Skin of body (tissue), 3 donors: ENCODE measurements at places on chromosomes 13 and 19. TPM values are rescaled to one million over a fixed set of nuclear protein-coding genes. Genes with fewer than 3 reads are reported as not detected.

- no peak for DNase-seq
These were observed 3.2 kb downstream of the GPR183 start for GRCh38 chr13:99303863-99304521.

DNA sequence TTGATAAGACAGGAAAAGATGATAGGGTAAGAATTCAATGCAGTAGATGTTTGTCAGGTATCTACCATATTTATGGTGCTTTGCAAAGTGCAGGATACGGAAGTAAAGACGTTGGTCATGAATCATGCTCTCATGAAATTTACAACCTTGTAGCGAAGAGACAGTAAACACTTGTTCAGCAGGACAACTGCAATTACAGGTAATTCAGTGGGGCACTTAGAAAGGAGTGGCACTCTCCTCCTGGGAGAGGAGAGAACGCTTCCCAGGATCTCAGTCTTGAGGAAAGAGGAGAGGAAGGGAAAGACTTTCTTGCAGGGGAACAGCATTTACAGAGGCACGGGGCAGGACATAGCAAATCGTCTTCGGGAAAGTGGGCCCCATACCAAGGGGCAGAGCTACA is 46.4 kb downstream of the SOX1 start:
- no peak for DNase-seq

The CRLF1 gene
- total RNA-seq = 9.3 TPM

The RHPN2 gene
- 2.2 TPM for total RNA-seq

GRCh38 chr13:110106726-110107125 is 200.2 kb downstream of the COL4A1 start:
- no peak for DNase-seq

DNA sequence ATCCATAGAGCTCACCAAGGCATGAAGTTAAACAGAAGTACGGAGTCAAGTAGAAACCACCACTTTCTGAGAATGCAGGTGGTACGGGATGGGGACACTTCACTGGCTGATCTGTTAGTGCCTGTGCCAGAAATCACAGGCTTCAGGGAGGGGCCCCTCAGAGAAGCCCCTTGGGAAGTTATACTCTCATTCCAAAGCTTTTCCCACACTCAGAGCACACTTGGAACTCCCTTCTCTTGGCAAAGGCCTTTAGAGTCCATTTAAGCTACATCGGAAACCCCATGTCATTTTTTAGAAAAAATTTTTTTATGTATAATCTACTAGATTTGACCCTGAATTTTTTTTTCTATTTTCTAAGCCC is 80.7 kb upstream of the WASF3 start:
- DNase-seq = peak; percentile 52

The PRR22 gene
- 0.30 TPM for total RNA-seq

The NOTCH3 gene
- 69.0 TPM for total RNA-seq

GRCh38 chr13:52615812-52616211 is 26.4 kb upstream of the HNRNPA1L2 start:
- DNase-seq = no peak

GRCh38 chr13:53159431-53159830 is 130.8 kb downstream of the OLFM4 start:
- DNase-seq = no peak

The CGB7 gene
- 0.49 TPM for total RNA-seq

- no peak for DNase-seq
These were observed 396.9 kb upstream of the SLITRK1 start for GRCh38 chr13:84279166-84279565.

The ACP5 gene
- 8.6 TPM for total RNA-seq

DNA sequence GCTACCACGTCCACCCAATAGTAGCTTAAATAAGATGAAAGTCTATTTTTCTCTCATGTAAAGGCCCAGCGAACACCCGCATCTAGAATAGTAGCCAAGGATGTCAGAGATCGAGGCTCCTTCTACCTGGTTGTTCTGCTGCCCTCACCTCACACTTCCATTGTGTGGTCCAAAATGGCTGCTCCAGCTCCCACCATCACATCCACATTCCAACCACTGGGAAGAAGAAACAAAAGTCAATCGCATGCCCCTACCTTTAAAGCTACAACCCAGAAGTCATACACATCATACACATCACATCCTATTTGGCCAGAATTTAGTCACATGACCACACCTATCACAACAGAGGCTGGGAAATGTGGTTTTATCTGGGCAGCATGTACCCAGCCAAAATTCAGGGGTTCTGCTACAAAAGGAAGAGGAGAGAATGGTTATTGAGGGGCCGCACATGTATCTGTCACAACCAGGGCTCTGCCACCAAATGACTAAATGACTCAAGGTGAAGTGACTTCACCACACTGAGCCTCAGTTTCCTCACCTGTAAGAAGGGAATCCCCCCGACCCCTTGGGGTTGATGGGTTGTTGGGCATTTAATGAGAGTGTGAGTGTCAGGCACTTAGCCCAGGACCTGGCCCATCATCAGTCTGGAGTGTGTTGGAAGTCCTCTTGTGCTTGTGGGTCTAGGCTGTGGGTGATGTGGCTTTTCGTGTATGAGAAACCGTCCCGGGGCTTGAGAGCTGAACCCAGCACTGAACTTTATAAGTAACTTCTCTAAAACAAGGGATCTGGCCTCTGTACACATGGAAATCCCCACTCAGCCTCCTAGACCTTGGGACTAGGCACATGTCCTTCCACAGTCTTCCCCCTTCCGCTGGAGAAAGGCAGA is 10.2 kb upstream of the CBLC start:
- no peak for DNase-seq

The TEKTIP1 gene
- total RNA-seq = not detected

The GAPDHS gene
- 0.20 TPM for total RNA-seq

DNA sequence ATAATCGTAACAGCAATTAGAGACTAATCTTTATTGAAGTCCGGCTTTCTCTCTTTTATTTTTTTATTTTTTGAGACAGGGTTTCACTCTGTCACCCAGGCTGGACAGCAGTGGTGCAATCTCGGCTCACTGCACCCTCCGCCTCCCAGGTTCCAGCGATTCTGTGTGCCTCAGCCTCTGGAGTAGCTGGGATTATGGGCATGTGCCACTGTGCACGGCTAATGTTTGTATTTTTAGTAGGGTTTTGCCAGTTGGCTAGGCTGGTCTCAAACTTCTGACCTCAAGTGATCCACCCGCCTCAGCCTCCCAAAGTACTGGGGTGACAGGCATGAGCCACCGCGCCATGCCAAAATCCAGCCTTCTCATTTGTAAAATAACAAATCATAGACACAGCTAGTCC is 3.7 kb downstream of the APOC2 start:
- DNase-seq = no peak

DNA sequence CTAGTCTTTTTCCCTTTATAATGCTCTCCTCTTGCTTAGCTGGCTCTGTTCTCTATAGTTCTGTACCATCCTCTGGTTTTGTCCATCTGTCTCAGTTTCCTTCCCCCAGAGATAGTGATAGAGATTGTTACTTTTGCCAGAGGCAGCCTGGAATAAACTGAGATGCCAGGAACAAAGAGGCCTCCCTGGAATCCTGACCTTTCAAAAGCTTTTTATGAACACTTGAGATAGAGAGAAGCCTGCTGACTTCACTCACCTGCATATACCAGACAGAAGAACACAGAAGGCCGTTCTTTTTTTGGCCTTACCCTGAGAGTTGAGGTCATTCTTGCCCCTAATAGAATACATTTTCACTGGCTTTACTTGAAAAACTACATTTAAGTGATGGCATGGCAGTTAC is 150.2 kb downstream of the LHFPL6 start:
- no peak for DNase-seq

GRCh38 chr19:27861411-27861975 is 1351.5 kb downstream of the UQCRFS1 start:
- no peak for DNase-seq

The ZIC5 gene
- not detected for total RNA-seq
